ENCODE measurements at places on chromosomes 2 and 18.

GRCh38 chr18:2914185-2914880 is 67.5 kb downstream of the EMILIN2 start:
- no peak for DNase-seq

DNA sequence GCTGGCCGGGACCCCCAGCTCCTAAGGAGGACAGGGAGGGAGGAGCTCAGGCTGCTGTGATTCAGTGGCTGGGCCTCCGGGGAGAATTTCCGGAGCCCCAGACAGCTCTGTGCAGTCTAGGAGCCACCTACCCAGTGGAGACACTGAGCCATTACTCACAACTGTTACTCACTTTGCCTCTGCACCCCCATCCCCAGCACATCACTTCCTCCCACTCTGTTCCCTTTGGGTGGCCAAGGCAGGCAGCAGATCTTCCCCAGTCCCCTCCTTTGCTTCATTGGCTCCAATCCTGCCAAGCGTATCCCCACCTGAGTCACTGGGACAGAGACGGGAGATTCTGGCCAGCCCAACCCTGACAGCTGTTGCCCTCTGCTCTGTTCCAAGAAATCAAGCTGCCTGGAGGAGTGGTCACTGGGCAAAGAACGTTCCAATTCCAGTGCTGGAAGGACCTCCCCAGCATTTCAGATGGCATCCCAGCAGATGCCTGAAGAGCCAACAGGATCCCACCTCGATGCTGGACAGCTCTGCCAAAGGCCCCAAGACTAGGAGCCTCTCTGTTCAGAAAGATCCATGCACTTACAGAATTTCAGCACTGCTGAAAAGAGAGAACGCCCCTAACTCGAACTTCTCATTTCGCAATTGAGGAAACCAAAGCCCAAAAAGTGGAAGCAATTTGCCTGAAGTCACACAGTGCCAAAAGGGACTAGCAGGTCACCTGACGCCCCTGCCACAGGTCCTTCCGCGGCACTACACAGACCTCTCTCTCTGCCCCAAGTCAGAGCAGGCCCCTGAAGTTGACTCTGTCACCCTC is 68.3 kb downstream of the TNS1 start:
- peak; percentile 67 for DNase-seq

GRCh38 chr18:76578571-76579300 is 83.7 kb upstream of the ZNF516 start:
- DNase-seq = no peak

DNA sequence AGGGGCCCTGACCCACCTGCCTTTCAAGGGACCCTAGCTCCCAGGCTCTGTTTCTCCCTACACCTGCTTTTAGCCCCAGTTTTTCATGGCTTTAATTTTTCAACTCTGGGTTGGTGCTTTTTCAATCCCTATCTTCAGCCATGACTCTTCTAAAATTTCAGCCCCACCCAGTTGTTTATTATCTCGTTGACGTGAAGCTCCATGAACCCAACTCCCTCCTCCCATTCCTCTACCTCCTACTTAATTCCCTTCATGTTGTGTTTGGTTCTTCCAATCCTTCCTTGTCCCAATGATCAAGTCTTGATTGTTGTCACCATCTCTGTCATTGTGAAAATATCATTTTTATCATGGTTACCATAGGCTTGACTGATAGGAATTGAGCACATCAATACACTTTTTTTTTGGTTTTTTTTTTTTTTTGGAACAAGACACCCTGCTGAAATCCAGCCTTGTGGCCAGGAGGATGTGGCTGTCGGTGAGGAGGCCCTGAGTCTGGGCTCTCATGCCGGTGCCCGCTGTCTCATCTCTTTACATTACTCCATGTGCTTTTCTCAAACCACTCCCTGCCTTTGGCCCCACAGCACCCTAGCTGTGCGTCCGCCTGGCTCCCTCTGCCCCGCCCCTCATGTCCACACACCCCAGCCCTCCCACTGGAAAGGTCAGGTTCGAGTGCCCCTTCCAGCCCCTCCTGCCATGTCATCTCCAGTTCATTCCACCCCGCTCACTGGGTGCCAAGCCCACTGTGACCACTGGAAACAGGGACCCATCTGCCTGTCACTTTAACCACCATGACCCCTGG is 39.3 kb downstream of the NAPG start:
- no peak for DNase-seq

GRCh38 chr2:69704446-69704845 is 37.5 kb upstream of the ANXA4 start:
- DNase-seq = no peak

GRCh38 chr2:242013771-242014170 is 144.2 kb downstream of the RTP5 start:
- DNase-seq = no peak

DNA sequence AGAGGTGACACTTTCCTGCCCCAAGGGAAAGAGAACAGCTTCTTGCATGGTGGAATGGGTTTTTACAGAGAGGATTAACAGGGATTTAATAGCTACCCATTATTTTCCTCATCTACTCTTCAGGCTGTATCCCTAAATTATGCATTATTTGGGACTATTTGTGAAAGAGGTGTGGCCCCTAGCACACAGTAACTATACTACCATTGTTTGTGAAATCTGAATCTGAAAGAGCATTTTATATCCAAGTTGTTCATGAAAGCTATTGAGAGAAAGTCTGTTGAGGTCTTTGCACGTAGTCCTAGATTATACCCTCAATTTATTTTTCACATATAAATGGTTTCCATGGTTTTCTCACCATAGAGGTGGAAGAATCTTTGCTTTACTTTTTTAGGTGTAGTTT is 78.1 kb downstream of the SPTBN1 start:
- DNase-seq = no peak

- no peak for DNase-seq
Observed at GRCh38 chr2:149360106-149360505, 29.7 kb downstream of the LYPD6 start.

GRCh38 chr2:219025637-219026585 is 15.4 kb downstream of the CFAP65 start:
- no peak for DNase-seq

- DNase-seq = no peak
Observed at GRCh38 chr2:66236816-66237802, 197.8 kb upstream of the MEIS1 start.

- DNase-seq = no peak
Observed at GRCh38 chr2:202267495-202267894, 1.9 kb downstream of the NOP58 start.

- peak; percentile 40 for DNase-seq
Observed at GRCh38 chr18:41126541-41127235, 828.3 kb upstream of the PIK3C3 start.

DNA sequence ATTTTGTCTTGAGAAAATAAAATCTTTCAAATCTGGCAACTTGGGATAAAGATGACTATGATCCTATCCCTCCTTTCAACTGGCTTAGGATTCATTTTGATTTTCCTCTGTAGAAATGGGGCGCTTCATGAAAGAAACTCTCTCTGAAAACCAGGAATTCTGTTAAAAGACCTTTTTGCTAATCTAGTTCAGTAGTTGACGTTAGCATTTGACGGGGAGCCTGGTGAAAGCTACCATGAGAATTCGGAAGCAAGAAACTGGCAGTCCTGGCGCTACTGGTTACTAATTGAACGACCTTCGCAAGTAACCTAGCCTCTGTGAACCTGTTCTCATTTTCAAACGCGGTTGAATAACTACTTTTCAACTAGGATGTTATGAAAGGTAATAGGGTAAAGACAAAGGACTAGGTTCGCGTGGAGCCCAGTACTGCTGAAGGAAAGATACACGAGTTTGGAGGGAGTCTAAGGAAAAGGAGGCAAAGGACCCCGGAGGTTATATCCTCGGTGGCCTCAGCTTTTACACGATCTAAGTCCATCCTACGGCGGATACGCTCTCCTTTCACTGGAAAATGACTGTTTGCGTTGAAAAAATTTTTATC is 604 bp upstream of the STK11IP start:
- peak; percentile 7 for DNase-seq

DNA sequence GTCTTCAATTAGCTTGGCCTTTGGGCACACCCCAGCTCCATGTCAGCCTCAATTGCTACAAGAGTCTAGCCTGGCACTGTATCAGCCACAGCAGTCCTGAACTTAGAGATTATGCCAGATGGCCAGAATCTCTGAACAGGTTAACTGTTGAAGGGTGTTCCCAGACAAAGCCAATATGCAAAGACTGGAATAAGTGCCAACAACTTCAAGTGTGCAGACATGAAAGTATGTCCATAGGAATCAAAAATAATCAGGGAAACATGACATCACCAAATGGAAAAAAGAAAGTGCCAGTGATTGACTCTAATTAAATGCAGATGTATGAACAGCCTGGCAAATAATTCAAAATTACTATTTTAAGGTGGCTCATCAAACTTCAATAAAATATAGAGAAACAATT is 98.5 kb upstream of the DOCK10 start:
- DNase-seq = no peak

DNA sequence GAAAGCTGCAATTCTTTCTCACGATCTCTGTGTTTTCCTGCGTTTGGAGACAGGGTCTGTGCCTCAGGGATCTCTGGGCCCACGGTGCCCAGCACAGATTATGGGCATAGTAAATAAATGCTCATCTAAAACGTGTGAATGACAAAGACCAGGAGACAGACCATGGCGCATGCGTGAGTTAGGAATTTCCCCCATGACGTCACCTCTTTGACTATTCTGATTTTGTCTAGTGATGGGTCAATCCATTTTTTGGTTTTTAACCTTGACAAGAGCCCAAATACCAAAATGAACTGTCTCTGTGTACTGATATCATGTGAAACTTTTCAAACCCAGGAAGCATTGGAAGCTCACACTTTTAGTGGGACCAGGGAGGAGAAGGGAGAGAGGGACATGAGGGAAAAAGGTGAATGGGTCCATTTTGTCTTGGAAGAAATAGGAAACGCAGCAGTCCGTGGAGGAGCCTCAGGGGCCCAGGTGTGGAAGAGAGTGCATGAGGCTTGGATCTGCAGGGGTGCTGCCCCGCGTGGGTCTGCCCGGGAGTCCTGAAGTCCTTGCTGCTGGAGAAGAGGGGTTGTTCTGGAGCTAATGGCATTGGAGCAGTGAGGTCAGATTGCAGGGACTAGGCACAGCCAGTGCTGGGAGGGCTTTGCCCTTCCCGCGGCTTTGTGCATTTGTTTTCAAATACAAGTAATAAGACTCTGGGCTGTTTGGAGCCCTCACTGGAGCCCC is 172.2 kb downstream of the ASB1 start:
- no peak for DNase-seq

DNA sequence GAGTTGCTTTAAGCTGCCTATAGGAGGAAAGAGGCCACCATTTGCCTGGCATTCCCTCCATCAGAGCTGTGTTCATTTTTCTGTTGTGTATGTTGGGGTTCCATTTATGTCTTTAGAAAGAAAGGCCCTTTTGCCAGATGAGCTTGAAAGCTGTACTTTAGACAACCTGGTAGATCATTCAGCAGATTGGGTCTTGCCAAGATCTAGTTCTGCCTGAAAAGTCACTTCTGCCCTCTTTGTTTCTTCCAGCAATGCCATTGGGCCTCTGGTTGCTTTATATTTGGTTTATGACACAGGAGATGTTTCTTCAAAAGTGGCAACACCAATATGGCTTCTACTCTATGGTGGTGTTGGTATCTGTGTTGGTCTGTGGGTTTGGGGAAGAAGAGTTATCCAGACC is 14.4 kb downstream of the SLC20A1 start:
- no peak for DNase-seq

DNA sequence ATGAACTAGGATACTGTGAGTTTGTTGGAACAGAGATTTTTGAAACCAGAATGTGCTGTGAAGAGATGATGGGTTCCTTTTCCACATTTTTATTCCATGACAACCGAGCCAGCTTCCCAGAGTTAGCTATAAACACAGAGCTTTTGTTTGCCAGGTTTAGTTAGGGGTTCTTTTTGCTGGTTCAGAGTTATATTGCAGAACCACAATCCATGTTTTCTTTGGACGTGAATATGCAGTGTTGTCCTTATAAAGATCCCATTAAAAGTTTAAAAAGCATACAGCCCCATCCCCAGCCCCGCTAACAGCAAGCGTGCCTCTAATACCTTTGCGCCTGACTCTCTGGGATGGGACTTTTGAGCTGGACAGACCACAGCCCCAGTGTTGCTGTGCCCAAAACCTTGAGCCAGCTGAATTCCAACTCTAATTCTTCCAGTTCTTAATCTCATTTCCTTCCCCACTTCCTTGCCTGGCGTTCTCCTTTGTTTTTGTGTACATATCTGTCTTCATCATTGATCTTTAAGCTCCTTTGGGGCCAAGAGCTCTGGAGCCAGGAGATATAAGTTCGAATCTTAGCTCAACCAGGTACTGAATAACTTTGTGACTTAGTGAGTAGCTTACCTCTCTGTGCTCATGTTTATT is 72.3 kb downstream of the SPATS2L start:
- DNase-seq = no peak

DNA sequence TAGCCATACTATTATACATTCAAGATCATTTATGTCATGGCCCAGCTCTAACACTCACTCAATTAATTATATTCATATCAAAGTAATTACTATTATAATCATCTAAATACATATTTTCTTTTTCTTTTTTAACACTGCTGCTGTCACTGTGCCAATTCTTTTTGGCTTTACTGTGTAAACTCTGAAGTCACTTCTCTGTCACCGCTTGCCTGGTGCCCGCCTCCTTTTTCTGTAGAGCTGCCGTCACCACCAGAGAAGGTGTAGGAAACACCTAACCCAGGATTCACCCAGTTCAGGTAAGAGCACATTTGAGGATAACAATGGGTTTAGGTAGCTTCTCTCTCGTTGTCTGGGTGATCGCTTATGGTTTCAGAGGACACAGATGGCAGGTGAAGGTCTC is 93.3 kb downstream of the AOX1 start:
- DNase-seq = no peak

DNA sequence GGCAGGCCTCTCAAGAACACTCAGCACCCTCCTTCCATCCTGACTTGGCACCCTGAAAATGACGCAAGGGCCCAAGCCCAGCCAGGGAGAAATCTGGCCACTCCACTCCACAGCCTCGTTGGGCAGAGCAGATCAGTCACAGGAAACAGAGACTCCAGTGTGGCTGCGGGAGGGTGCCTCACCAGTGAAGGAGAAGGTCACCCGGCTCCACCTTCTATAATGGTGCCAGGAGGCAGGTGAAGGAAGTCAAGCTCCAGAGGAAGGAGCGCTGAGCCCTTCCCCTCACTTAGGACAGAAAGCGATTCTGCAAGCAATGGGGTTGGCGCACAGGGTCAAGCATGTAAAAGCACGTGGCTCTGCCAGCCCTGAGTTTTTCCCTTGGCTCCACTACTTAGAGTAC is 35.3 kb downstream of the CRACDL start:
- DNase-seq = no peak

- no peak for DNase-seq
Observed at GRCh38 chr2:145399131-145399530, 879.2 kb upstream of the ZEB2 start.

DNA sequence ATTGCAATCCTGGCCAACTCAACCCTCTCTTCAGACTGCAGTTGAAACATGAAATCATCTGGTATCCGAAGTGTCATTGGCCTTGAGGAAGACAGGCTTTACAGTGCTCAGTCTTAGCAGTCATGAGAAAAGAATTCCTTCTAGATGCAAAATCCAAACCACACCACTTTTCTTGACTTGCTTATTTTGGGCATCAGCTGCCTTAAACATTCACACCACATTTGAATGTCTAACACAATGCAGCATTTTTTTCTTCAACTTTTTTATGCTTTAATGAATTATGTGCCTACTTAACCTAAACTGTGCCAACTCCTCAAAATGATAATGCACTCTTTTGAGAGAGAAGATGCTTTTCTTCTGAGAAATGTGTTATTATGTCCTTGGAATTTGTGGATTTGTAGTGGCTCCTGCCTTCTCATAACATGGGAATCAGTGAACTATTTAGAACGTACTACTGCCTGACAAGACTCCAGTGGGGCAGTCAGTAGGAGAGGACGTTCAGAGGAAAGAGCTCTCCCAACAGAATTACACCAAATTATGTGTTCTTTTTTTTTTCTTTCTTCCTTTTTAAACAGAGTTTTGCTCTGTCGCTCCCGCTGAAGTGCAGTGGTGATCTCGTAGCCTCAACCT is 3.2 kb upstream of the FAM98A start:
- no peak for DNase-seq
